ENCODE measurements at places on chromosomes 2 and 18.
A peak's percentile ranks its signal among the peaks of the same experiment; 100 is the strongest.

GRCh38 chr18:7921938-7922587, 354.9 kb downstream of the PTPRM start:
- peak; percentile 84 for DNase-seq

DNA sequence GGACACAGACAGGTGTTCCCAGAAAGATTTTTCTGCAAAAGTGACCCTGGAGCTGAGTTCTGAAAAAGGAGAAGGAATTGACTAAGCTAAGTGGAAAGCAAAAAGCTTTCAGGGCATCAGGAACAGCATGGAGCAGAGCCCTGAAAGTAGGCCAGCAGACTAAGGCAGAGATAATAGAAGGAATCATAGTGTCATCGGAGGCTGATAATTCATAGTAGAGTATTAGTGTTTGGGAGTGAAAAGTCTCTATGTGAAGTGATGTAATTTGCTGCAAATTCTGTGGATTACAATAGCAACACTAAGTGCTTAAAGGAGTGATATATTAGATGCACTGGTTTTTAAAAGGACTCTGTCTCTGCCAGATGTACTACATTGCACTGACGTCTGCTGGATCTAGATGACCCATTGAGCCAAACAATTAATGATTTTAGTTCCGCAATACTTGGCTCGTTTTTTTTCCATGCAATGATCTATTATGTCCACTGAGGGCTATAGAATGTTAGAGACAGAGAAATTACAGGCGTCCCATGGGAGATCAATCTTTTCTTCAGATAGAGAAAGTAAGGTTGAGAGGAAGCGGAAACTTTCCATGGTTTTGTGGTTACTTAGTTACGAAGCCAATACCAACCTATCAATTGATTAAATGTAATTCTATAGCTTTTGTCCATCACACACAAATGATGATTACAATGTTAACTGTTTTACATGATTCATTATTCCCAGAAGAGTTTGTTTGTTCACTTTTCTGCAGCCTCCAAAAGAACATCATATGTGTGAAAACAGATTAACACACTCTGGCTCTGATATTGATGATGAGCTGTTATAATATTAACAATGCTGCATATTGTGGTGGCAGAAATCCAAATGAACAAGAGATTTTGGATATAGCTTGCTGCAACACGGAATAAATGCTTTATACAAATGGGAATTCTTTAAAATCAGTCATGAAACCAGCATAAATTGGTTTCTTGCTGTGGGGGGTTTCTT, 143.7 kb downstream of the MC4R start:
- no peak for DNase-seq

DNA sequence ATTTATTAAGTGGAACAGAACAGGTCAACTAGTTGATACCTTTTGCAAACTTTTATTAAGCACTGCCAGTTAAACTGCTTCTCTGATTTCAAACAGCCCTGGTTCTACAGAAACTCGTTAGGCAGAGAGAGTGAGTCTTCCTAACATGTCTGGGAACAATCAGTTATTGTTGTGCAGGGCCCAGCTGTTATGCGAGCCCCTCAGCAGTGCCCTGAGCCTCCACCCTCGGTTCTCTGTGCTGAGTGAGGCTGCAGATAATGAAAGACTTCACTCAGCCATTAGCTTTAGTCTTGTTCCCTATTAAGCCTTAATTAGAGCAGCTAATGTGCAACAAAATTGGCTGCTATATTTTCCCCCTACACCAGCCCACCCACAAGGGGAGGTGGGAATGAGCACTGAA, 39.6 kb downstream of the KCTD18 start:
- no peak for DNase-seq

DNA sequence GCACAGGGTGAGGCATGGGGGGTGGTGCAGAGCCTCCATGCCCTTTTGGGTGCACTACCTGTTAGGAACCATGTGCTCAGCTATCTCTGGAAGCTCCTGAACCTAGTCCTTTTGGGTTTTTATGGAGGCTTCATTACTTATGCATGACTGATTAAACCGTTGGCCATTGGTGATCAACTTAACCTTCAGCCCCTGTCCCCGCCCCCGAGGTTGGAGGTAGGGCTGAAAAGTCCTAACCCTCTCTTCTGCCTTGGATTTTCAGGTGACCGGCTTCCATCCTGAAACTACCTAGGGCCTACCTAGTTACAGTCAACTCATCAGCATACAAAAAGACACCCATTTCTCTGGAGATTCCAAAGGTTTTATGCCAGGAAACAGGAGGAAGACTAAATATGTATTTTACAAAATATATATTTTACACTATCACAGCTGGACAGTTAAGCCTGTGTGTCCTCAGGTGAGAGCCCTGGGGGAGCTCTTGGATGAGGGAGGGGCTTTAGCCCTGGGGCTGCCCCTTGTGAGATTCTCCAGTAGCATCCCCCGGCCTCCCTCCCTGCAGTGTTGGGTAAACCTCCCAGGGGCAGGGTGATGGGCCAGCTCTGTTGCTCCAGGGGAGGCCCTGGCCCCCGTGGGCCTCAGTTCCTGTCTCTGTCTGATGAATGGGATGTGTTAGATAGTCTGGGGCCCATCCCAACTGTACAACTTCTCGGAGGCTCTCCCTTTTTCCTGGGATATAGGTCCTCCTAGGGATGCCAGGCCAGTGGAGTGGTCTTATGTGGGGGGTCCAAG, 24.1 kb downstream of the GLI2 start:
- no peak for DNase-seq

DNA sequence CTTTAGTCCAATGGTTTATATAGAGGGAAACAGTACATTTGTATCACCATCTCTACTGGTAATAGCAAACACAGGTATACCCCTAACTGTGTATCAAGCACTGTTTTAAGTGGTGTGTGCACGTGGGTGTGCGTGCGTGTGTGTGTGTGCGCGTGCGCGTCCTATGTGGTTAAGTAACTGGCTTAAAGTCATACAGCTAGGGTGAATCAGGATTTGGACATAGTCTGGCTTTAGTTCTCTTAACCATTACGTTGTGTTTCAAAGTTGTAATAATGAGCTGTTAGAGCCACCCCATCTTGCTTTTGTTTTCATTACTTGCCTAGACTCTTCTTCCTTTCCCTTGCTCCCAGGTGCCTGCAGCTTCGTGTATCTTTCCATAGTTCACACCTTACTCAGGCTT, 2.1 kb downstream of the HADHB start:
- no peak for DNase-seq

DNA sequence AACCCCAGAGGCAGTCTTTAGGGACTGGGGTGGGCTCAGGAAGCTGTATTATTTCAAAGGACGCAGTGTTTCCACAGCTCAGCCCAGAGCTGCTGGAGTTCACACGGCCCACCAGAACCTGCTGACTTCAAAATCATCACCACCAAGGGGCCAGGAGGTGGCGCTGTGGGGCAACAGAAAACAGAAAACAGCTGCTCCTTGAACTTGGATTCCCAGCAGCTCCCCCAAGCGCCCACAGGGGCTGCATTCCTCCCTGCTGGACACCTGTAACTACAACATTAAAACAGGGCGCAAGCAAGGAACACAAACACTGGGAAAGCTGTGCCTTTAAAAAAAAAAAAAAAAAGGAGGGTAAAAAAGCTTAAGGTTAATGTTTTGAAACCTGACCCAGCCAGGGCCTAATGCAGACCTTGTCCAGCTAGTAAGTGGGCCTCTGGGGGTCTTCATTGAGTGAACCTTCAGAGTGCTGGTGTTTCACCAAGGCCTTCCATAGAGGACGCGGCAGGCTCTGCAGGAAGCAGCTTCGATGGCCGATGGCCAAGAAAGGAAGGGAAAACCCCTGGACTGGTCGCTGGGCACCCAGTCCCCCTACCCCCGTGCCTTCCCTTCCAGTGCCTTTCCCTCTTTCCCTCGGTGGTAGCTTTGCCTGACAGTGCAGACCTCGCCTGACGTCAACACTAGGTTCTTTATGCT, 25.9 kb downstream of the MLPH start:
- DNase-seq, result peak; percentile 83

DNA sequence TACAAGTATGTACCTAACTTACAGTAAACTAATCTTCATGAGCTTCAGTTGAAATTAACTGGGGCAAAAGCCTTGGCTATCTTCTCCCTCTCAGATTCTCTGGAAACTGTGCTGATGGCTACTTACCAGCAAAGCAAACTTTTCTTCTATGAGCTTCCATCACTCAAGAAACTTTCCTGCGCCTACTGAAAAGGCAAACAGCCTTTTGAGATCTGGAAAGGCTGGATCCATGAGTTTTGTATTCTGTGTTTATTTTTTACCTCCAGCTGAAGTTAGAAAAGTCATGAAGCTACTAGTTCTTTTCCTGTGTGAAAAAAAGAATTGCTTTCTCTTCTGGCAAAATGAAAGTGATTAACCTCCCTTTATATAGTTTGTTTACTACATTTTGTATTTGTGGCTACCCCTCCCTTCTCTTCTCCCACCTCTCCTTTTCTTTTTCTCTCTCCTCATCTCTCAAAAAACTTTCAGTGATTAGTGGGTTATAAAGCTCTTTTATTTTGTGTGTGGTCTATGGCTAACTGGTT, 49.2 kb upstream of the RNF152 start:
- DNase-seq, result no peak
